Gastroesophageal sphincter (tissue), 4 donors: ENCODE measurements at places on chromosomes 13 and 19. TPM values are rescaled to one million over a fixed set of nuclear protein-coding genes. Genes with fewer than 3 reads are reported as not detected.

DNA sequence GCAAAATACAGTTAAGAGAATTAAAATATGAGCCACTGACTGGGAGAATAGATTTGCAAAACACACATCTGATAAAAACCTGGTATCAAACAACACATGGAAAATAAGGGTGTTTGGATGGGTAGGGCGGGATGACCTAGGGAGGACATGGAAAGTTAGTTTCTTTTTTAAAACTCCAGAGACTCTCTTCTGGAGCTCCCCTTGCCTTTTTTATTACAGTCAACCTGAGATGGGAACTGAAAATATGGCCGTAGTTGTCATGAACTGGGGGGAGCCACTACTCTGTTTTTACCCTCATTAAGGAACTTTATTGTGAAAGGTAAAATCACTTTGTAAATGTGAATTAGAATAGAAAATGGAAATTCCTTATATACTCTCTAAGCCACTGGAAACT, 113.0 kb downstream of the ATP11A start:
- ATAC-seq, result no peak

DNA sequence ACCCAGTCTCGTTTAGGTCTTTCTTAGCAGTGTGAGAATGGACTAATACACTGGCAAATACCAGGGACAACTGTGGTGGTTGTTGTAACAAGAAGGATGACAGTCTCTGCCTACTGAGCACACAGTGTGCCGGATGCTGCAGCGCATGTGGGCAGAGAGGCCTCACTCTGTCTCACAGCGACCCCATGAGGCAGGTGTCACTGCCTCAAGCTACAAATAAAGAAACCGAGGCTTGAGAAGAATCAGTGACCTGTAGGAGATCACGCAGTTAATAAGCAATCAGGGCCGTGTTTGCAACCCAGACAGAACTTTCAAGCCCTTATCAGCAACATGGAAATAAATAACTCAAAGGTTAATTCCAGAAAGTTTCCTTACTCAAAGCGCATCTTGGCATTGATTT, 40.5 kb upstream of the GAS6 start:
- ATAC-seq, result peak; percentile 69

GRCh38 chr19:8184274-8184673, 24.9 kb upstream of the CERS4 start:
- no peak for ATAC-seq

DNA sequence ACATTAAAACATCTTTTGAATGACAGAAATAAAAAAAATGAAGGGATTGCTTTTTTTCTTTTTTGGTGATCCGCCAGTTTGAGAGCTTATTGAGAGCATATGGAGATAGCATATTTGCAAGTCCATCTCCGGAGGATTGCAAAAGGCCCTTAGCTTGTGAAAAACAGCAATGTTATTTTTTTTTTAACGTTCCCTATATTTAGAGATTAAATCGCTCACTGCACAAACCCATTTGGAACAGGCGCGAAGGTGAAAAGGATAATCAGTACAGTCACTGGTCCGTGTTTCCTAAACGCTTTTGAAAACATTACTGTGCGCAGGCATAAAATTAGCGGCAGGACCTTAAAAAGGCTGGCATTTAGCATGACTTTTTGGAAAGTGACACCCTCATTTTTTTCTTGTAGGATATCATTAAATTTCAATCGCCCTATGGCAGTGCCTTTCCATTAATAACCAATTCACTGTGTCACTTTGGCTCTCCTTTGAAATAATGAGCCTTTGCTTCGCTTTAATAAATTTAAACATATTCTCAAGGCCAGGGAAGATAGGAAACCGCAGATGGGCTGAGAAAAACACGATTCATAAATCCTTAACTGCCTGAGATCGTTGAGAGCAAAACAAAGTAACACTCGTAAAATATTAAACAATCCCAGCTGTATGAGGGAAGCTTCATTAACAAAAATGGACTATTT, 342.2 kb downstream of the DACH1 start:
- ATAC-seq, result no peak

DNA sequence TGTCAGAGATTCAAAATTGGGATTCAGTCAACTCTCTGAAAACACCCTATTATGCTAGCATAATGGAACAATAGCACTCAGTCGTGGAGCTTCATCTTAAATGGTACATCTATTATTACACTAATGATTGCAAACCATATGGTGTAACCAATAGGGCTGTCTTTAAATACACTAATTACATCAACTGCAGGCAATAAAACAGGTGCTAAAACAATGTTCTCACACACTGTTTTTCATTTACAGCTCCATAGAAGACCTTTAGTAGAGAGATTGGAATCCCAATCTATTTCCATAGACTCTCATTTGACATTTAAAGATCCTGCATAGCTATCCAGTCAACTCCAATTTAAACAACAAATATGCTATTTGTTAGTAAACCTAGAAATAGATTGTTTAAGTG, 1917.4 kb downstream of the OLFM4 start:
- no peak for ATAC-seq

DNA sequence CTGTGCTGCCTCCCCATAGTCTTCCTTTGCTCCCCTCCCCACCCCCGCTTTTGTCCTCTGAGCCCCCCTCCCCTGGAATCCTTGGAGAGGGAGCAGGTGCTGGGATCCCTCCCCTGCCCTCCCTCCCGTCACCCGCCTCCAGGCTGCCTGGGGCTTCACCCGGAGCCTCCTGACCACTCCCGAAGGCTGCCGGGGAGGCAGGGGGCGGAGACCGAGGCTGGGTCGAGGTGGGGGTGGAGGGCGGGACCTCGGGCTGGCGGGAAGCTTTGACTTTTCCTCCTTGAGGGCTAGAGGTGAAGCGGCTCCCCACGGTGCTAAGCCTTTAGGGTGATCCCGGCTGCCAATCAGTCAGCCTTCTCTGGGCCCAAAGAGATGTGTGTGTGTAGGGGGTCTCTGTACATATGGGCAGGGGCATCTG, 1.5 kb downstream of the KMT5C start:
- ATAC-seq, result no peak

GRCh38 chr13:65592731-65593130, 1637.4 kb downstream of the PCDH9 start:
- no peak for ATAC-seq

DNA sequence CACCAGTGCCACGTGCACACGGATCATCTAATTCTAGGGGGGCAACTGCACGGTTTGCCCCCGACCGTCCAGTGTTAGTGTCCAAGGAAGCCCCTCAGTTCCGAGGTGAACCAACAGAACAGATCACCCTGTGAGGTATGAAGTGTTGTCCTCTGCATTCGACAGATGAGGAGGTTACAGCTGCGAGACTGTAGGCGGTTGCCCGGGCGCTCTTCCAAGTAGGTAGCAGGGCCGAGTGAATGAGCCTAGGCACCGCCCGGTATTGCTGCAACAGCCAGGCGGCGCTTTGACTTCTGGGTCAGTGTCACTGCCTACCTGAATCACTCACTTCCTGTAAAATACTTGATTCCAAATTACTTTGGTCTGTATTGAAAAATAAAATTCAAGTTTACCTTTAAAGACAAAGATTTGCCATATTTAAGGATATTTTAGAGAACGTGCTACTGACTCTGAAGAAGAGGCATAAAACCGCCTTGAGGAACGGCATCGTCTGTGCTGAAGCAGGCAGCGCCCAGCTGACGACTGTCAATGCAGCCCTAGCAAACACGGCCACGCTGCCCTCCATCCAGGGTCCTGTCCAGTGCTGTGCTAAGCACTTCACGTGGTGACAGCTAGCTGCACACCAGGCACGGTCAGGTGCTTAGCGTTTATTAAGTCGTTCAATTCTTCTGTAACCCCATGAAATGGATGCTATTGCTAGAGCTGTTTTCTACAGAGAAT, 19.3 kb upstream of the RASA3 start:
- ATAC-seq, result no peak

DNA sequence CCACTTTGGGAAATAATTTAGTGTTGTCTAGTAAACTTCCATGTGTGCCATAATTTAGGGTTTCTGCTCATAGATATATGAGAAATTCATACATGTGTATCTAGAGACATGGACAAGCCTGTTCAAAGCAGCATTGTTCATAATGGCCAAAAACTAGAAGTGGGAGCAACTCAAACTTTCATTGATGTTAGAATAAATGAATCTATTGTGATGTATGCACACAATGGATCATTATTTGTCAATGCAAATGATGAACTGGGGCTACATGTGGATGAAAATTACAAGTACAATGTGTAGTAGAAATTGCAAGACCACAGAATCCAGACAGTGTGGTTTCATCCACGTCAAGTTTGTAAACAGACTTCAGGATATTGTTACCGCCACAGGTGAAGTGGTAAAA, 284.7 kb downstream of the SLC7A1 start:
- ATAC-seq, result no peak

GRCh38 chr19:33821871-33822270, 25.2 kb downstream of the KCTD15 start:
- ATAC-seq, result no peak

- ATAC-seq, result no peak
Measured at GRCh38 chr19:45162608-45163143, 1.9 kb upstream of the NKPD1 start.

Gene MAP4K1
- 16.1 TPM for total RNA-seq

Gene ZNF418
- 14.5 TPM for total RNA-seq
